ENCODE measurements at places on chromosomes 13 and 19. TPM values are rescaled to one million over a fixed set of nuclear protein-coding genes. Genes with fewer than 3 reads are reported as not detected.

Gene BRD4
- 13.5 TPM for polyA plus RNA-seq

Gene ZFP28
- 2.4 TPM for polyA plus RNA-seq

Gene PINLYP
- 22.6 TPM for polyA plus RNA-seq

Gene TMPRSS9
- not detected for polyA plus RNA-seq

Gene DNAAF3
- polyA plus RNA-seq, result 10.2 TPM

Gene SEMA6B
- polyA plus RNA-seq, result 1.00 TPM

Gene ANGPTL8
- not detected for polyA plus RNA-seq
